ENCODE measurements at places on chromosomes 4 and X.

GRCh38 chr4:81412946-81413495 is 58.7 kb downstream of the RASGEF1B start:
- DNase-seq, result no peak

- DNase-seq, result peak; percentile 26
Observed at GRCh38 chr4:173488656-173489055, 41.4 kb downstream of the HAND2 start.

GRCh38 chr4:177339477-177340374 is 30.1 kb downstream of the NEIL3 start:
- peak; percentile 61 for DNase-seq

DNA sequence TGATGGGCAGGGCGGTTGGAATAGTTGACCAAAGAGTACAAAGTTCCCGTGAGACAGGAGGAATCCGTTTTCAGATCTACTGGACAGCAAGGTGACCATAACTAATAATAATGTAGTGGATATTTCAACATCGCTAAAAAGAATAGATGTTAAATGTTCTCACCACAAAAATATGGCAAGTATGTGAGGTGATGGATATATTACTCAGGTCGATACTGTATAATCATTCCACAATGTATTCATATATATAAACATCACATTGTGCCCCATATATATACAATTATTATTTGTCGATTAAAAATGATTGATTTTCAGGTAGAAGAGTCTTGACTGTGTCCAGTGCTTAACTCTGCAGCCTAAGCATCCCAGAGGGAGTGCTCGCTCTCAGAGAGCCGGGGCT is 141.6 kb upstream of the TENM3 start:
- DNase-seq, result no peak

- peak; percentile 11 for DNase-seq
Observed at GRCh38 chrX:11998944-11999343, 139.3 kb upstream of the FRMPD4 start.

DNA sequence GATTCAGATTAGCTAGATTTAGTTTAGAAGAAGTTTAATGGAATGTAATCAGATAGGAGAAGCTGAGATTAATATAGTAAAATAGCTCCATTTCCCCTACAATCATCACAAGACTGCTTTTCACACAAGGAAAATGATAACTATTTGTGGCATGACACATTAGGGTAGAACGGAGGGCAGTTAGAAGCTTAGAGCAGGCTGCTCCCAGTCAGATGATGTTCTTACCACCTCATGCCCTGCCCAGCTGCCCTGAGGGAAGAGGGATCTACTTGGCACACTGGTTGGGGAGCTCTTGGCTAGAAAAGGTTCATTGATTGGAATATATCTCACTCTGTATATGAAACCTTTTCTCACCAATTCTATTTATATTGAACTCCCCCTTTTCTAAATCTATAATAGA is 180.7 kb upstream of the IL15 start:
- no peak for DNase-seq

- DNase-seq, result peak; percentile 49
Observed at GRCh38 chr4:165326831-165327210, 648 bp upstream of the MSMO1 start.

DNA sequence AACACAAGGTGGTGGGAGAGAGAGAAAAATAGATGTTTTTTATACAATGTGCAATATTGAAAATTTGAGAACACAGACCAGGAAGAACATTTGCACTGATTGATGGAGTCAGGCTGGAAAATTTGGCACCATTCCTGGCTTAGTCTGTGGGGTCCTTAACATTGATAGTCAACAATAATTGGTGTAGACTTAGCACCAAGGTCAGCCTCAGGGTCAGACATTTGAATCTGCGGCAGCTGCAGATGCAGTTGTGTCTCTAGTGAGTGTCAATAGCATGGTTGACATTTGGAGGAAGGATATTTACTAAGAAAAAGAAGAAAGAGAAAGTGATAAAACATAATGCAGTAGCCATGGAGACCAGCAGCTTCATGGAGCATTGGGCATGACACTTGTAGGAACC is 31.5 kb upstream of the GLRA3 start:
- no peak for DNase-seq

Data from fibroblast of pulmonary artery (primary cell).